H7 (cell line): ENCODE measurements at places on chromosomes 3 and 15. TPM values are rescaled to one million over a fixed set of nuclear protein-coding genes. Genes with fewer than 3 reads are reported as not detected.

DNA sequence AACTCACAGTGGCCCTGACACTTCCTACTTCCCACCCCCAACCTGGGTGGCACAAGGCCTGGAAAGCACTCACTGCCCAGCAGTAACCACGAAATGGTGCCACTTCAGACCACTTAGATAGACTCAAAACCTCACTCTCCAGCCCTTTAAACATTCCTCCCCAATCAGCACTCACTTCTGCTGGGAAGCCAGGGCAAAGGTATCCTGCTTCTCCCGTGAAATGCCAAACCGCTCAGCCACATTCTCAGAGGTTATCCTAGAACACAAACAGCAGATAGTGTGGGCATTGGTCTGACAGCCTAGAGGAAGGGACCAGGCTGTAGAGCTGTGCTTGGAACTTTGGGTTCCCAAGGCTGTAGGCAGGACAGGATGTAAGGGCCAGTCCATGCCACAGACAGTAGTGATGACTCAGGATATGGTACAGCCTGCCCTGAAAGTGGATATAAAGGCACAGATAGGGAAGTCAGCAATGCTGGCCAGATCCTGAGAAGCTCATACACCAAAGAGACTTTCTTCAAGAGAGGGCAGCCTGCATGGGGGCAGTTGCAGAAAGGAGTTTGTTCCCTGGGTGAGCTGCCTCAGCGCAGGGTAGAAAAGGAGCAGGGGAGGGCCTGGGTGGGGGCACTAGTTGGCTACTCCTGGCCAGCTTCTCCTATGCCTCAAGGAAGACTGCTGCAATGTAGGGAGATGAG is 9.2 kb downstream of the ACAA1 start:
- no peak for DNase-seq

DNA sequence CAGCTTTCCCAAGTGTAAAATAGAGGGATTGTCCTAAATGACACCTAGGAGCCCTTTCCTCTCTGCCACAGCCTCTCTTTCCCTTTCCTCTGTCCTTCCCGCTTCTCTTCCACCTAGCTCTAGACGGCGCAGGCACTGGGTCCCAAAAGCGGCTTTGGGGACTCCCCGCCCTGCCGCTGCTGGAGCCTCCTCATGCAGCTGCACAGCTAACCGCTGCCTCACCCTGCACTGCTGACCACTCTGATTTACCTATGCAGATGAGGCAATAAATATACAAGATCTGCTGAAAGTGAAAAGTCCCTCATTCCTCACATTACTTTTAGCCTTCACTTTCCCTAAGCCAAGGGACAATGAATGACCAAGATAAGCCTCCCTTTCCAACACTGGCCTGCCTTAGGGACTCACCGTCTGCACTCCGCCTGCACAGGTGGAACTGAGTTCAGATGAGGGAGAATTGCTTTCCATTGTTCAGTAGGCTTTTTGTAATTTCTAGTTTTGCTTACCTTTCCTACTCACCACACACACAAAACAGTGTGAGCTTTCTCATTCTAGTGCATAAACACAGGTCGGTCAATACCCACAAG is 197.5 kb upstream of the BCL6 start:
- DNase-seq, result no peak

Gene ZFAND6
- total RNA-seq, result 213 and 238 TPM in 2 replicates

Gene POPDC2
- 0.59 TPM in 1 of 2 replicates, not detected in the other for total RNA-seq

Gene DUOXA1
- total RNA-seq, result 0.07 TPM in 1 of 2 replicates, not detected in the other

Gene CADM2
- total RNA-seq, result 1.8 and 2.7 TPM in 2 replicates
